ENCODE measurements at places on chromosomes 16 and 17. TPM values are rescaled to one million over a fixed set of nuclear protein-coding genes. Genes with fewer than 3 reads are reported as not detected.

Gene TMEM92
- total RNA-seq = not detected

Gene RSKR
- 5.6 TPM for total RNA-seq

Gene AANAT
- total RNA-seq = not detected

Gene DBF4B
- 7.8 TPM for total RNA-seq

Gene SLC38A7
- 42.3 TPM for total RNA-seq

Gene DOC2B
- total RNA-seq = not detected

Gene VTN
- total RNA-seq = 10.0 TPM

Gene ZNF174
- total RNA-seq = 8.1 TPM

Gene ITGB4
- 1.3 TPM for total RNA-seq

Gene SOCS7
- total RNA-seq = 11.2 TPM

Gene KRT20
- not detected for total RNA-seq

Gene RAB26
- total RNA-seq = 0.97 TPM

Gene ATF7IP2
- total RNA-seq = 4.8 TPM

Gene FOXN1
- not detected for total RNA-seq

Gene RNF157
- 10.0 TPM for total RNA-seq

Gene NPIPA1
- 30.9 TPM for total RNA-seq

Gene PIK3R6
- total RNA-seq = not detected

Gene CA5A
- not detected for total RNA-seq

Gene GPS2
- 34.1 TPM for total RNA-seq

Gene KRTAP4-6
- not detected for total RNA-seq

Gene RAPGEFL1
- 2.6 TPM for total RNA-seq

Gene ADAMTS18
- total RNA-seq = not detected

Measured in fibroblast of villous mesenchyme (primary cell).